Esophagus squamous epithelium (tissue), 5 donors: ENCODE measurements at places on chromosomes 12 and 14. TPM values are rescaled to one million over a fixed set of nuclear protein-coding genes. Genes with fewer than 3 reads are reported as not detected.

The CLEC6A gene
- not detected for total RNA-seq

The MTA1 gene
- 44.2 TPM for total RNA-seq

The BATF gene
- 7.6 TPM for total RNA-seq

The SIX1 gene
- not detected for total RNA-seq

The ALDH1L2 gene
- 1.1 TPM for total RNA-seq

The RNASE4 gene
- total RNA-seq = 4.2 TPM

The RND1 gene
- total RNA-seq = 0.87 TPM

The FERMT2 gene
- 1.7 TPM for total RNA-seq

The UBC gene
- 1,012 TPM for total RNA-seq

The DPF3 gene
- total RNA-seq = not detected

The ADCY4 gene
- 7.4 TPM for total RNA-seq
